ENCODE measurements at places on chromosomes 13 and 19.

DNA sequence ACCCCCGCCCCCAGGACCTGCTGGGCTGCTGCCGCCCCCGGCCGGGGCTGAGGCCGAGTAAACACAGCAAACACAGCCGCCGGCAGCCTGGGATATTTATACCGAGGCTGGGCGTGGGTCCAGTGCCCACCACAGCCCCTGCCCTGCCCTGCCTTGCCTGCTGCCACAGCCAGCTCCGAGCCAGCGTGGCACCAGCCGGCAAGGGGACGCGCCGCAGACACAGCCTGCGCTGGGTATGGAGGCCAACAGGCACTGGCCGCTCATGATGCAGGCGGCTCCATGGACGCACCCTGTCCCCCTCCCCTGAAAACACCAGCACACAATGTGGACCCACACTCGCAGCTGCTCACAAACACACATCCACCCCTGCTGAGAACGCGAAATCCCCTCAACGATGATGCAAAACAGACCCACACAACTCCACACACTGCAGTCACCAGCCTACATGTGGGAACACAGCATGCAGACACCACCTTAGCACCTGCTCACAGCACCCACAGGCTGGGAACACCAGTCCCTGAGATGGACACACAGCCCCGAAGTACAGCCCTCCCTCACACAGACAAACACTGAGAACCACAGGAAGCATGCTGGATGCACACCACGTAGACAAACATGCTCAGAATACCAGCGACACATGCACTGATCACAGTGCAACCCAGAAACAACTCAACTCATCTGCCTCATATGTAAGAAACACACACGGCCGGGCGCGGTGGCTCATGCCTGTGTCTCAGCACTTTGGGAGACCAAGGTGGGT lies 16.2 kb downstream of the CCDC97 start:
- DNase-seq = peak; percentile 72

DNA sequence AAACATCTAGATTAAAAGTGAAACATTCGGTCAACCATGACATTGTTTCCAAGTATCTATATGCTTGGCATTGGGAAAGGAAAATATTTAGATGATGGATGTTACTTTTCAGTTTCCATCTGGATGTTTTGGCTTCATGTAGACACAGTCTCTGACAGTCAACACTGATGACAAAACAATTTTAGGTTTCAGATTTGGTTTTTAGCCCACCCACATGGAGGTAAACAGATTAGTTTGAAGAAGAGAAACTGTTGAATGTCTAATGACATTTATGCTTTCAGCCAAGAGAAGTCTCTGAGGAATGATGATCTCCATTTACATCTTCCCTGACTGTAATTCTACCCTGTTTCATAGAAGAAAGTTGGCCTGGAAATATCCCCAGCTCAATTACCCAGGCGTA lies 379.1 kb downstream of the SLITRK6 start:
- peak; percentile 31 for DNase-seq

GRCh38 chr19:45876161-45876410 lies 9.9 kb downstream of the IRF2BP1 start:
- DNase-seq = no peak

DNA sequence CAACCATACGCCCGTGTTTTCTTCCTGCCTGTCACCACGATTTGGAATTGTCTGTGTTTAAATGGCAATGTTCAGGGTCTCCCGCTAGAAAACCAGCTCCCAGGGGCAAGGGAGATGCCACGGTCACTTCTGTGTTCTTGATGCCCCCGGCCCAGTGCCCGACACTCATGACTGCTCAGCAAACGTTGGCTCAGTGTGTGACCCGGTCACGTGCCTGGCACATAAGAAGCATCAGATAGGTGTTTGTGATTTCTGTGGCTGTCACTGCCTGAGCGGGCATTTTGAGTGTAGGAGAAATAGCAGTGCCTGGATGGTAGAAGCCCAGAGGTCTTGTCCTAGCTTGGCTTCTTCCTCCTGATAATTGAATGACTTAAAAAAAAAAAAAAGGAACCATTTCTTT lies 15.5 kb downstream of the HDGFL2 start:
- no peak for DNase-seq

GRCh38 chr13:32203736-32204135 lies 111.4 kb downstream of the ZAR1L start:
- no peak for DNase-seq

DNA sequence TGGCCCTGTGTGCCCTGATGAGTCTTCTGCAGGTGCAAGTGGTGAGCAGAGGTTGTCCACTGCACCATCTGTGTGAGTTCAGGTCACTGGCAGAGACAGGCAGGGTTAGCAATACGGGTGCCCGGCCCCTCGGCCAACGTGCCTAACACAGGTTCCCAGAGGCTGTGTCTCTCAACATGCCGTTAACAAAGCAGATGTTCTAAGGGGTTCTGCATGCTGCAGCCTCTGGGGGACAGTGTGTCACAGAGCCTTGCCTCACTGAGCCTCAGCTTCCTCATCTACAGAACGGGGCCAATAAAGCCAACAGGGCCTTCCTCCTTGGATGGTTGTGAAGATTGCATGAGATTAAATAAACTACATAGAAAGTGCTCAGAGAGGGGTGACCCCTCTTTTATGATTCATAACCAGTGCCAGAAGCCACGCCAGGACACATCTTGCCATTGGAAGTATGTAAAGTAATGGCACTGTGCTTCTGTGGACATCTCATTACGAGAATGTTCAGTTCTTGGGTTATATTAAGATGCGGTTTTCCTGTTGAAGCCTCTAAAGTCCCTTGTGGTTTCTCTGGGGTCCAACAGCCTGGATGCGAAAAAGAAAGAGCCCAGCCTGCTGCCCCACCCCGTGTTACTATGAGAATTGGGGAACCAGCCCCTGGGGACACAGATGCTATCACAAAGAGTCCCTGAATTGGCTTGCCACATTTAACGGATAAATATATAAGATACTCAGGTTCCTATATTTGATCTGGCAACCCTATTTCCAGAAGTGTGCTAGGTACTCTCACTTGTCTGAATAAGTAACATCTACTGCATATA lies 11.2 kb upstream of the ARHGEF18 start:
- DNase-seq = no peak

DNA sequence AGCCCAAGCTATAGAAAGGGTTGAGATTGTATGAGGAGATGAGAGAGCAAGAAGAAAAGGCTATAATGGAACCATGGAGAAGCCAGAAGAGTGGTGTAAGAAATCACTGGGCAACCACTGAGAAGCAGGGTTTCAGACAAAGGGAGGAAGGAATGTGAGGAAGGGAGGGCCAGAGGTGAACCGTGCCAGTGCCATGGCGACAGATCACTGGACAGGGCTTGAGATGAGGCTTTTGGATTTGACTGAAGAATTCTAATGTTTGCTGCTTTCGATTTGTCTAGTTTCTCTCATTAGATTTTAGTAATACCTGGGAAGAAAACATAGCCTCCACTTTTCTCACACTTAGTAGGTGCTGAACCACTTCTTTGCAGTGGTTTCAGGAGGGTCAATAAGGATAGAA lies 6.3 kb upstream of the GPR183 start:
- peak; percentile 52 for DNase-seq

GRCh38 chr13:76440568-76440967 lies 445.6 kb downstream of the KCTD12 start:
- no peak for DNase-seq

DNA sequence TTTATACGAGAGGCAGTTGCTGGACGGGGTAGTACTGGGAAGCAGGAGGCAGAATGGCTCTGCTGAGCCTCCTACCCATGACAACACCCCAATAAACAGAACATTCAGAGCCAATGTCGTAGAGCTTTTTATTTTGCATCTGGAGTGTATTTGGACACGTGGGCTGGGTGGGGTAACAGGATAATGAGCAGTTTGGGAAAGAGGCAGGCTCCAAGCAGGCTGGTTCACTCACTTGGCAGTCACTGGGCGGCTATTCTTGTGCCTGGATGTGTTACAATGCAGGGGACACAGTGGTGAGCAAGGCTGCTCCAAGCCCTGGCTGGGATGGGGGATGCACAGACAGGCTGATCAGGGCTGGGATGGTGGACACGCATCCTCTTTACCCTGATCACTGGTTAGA lies 9.5 kb downstream of the ACTMAP start:
- no peak for DNase-seq

GRCh38 chr13:28429685-28430290 lies 65.1 kb downstream of the FLT1 start:
- no peak for DNase-seq

GRCh38 chr13:92150606-92151005 lies 752.2 kb downstream of the GPC5 start:
- no peak for DNase-seq

DNA sequence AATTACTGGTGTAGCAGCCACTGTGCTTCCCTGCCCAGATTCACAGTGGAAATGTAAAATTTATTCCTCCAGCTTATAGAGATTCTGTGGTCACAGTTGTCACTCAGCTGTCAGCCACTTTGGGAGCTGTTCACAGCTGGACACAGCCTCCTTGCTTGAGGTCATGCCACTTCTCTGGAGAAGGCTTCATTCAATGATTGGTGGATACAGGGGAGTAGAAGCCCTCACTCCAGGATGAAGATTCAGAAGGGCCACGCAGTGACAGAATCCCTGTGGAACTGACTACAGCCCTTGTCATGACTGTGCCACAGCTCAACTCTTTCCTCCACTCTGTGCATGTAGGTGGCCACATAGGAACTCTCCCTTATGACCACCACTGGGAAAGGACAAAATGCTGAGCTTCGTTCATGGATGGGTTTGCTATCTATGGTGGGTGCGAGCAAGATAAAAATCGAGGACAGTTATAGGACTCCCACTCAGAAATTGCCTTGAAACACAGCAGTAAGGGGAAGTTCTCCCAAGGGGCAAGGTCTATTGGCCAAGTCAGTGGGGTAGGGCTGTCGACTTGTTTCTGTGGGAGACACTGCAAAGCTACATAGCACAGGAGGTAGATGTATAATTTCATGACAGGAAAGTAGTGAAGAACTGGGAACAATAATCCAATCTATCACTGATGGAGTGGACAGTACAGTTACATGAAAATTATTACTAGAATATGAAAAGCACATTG lies 98.7 kb downstream of the CCNA1 start:
- no peak for DNase-seq

DNA sequence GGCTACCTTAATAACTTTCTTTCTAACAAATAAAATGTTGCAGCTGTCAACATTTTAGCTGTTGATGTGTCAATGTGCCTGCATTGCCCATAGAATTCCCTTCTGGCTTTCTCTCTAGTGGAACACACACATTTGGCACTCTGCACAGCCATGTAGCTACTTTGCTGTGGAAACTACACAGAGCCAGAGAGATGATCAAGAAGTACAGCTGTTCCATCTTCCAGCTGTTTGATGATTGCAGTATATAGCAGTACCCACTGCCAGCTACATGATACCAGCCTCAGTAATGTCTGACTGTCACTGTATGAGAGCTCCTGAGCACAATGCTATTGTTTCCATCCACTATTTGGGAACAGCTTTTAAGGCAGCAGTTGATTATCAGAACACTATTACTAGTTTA lies 843.0 kb downstream of the PCDH17 start:
- no peak for DNase-seq

DNA sequence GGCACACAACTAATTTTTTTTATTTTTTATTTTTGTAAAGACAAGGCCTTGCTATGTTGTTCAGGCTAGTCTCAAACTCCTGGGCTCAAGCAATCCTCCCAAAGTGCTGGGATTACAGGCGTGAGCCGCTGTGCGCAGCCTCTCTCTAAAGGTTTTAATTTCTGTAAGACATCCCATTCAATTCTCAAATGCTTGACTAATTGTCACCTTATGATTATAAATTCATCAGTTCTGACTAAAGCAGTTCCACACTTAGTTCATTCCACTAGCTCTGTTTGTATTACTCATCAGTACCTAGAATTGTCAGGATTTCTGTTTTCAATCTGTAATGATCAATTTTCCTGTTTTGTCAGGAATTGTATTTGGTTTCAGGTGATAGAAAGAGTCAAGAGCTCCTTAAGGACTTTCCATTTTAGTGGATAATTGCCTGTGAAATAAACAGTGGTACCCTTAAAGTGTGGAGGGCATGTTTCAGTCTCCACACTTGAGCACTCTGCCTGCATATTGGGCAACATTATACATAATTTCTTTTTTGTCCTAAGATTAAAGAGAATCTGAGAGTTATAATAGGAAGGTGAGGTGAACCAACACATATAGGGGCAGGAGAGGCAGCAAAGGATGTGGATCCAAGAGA lies 27.6 kb downstream of the GPALPP1 start:
- DNase-seq = no peak

- no peak for DNase-seq
These were observed 72.4 kb upstream of the USPL1 start for GRCh38 chr13:30545320-30545719.

DNA sequence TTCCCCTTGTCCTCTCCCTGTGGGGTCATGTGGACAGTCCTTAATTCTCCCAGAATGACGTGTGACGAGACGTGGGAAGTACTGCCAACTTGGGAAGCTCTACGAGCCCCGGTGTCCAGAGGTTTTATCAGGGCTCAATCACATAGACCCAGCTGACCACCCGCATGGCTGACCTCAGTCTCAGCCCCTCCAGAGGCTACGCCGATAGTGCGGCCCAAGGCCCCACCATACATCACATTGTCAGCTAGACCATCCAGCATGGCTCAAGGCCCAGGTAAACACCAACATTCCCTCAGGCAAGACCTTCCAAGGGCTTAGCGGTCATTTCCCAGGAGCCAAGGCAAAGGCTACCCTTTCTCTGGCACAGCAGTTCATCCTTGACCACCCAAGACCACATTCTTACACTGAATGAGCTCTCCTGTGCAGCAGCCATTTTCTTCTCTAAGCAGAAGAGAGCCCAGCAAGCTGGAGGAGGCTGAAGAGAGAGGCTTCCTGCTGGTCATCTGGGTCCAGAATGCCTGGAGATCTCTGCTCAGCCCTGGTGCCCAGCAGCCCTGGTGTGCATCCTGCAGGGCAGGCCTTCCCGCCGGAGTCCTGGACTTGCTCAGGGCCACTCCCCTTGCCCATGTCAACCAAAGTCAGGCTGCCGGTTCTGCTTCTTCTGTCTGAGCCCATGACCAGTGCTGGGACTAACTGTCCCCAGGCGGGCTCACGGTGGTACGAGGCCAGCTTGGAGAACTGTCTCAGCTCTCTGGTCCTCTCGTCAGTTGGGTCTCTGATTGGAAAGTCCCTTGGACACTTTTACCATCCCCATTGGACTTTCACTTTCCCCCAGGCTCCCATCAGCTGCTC lies 7.9 kb upstream of the F10 start:
- no peak for DNase-seq

- DNase-seq = no peak
These were observed 3.1 kb downstream of the TMEM86B start for GRCh38 chr19:55225415-55225958.

- no peak for DNase-seq
These were observed 21.7 kb downstream of the ZNF613 start for GRCh38 chr19:51948975-51949374.

- peak; percentile 91 for DNase-seq
These were observed 17.4 kb upstream of the SDHAF1 start for GRCh38 chr19:35977446-35978222.

DNA sequence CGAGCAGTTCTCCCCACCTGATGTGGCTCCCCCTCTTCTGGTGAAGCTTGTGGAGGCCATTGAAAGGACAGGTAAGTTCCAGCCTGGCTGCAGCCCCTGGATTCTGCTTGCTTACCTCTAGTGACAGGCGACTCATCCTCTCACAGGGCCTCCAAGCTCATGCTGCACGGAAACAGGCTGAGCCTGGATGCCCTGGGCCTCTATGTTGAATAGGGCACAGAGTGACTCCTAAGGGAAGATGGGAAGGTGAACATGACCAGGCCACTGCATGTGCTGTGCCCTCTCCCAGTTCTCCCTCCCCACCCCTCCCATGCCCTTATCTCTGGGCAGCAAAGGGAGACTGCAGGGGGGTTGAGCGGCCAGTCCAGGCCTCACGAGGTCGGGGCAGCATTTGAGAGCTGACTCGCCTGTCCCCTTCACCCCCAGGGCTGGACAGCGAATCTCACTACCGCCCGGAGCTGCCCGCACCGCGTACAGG lies 7.6 kb downstream of the PIK3R2 start:
- no peak for DNase-seq
